Femur (tissue), 1 donor: ENCODE measurements at places on chromosomes 3 and 15.

GRCh38 chr3:128174675-128175590, 21.7 kb downstream of the EEFSEC start:
- DNase-seq: no peak

- DNase-seq: no peak
Observed at GRCh38 chr3:98596541-98597500, 3.4 kb upstream of the CPOX start.

DNA sequence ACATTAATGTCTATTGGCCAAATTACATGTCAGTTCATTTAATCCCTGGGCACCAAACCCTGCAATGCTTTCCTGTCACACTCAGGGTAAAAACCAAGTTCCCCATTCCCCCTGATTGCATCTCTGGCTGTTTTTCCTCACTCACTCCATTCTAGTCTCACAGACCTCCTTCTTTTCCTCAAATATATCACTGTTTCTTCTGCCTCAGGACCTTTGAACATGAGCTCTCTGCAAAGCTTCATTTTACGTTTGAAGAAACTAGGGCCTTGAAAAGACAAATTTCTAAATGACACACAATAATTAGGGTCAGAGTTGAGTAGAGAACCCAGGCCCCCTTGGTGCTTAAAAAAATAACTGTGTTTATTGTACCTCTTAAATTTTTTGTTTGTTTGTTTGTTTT, 230.6 kb downstream of the THRB start:
- no peak for DNase-seq

DNA sequence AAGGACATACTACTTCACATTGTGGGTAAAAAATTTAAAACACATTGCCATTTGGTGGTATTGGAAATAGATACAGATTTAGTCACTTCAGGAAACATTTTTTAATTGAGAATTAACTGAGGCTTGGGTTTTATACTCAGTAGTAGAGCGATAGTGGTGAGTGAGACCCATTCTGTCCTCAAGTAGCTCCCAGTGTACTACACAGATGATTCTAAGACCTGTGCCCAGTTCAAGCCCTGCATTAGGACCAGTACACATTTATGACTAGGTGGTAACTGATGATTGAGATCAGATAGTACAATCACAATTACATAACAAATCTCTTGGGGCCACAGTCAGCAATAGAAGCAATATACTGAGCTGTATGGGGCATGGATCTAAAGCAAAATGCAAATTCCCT, 67.4 kb downstream of the GADL1 start:
- no peak for DNase-seq

DNA sequence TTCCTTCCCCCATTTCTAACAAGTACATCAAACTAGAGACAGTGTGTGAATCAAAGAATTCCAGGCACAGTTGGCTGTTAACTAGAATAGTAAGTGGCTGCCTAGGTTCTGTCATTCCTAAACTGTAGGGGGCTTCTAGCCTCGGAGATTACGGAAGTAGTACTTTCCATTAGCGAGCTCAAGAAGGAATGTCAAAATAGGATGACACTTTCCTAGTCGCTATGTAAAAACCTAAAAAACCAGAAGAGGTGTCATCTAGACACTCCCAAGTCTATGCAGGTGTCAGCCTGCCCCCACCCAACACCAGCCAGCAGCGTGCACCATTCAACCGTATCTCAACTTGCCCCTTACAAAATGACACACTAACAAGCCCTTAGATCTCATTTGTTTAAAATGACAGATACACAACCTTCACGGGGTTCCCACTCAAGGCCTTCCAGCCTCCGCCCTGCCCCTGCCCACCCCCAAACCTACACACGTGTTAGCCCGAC, 874 bp downstream of the INO80 start:
- DNase-seq: no peak

DNA sequence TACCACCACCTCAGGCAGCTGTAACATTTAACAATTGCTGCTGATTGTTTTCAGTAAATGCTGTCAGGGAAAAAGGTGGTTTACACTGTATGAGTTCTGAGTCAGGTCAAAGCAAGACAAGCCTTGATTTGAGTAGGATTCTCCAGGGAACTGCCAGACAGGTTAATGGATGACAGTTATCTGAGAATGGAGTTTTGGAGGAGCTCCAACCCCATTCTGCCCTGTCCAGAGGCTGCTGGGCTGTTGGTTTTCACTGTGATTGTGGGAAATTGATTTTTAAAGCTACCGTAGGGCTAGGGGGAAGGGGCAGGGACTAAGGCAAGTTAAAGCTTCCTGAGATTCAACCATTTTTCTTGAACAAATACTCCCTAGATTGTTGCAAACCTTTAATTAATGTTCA, 39.9 kb downstream of the TICRR start:
- DNase-seq: no peak
